ENCODE measurements at places on chromosomes 11 and 22. TPM values are rescaled to one million over a fixed set of nuclear protein-coding genes. Genes with fewer than 3 reads are reported as not detected.
A peak's percentile ranks its signal among the peaks of the same experiment; 100 is the strongest.

DNA sequence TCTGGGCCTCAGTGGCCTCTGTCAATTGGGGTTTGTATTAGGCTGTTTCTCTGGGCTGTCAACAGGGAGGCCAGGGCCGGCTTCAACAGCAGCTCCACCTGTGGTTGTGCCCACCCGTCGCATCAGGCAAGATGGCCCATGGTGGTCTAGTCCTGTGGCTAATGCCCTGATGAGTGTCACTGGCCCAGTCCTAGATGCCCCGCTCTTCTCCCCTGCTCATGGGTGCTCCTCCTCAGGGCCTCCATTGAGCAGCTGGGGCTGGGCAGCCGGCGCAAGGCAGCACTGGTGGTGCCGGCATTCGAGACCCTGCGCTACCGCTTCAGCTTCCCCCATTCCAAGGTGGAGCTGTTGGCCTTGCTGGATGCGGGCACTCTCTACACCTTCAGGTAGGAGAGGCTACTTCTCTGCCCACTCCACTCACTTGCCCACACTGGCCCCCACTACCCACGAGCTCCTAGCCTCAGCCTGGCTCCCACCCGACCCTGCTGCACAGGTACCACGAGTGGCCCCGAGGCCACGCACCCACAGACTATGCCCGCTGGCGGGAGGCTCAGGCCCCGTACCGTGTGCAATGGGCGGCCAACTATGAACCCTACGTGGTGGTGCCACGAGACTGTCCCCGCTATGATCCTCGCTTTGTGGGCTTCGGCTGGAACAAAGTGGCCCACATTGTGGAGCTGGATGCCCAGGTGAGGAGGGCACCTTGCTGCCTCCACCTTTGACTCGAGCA lies 5.4 kb downstream of the LARGE2 start:
- DNase-seq = no peak

- DNase-seq = peak; percentile 24
Observed at GRCh38 chr11:35391922-35392688, 27.3 kb downstream of the SLC1A2 start.

DNA sequence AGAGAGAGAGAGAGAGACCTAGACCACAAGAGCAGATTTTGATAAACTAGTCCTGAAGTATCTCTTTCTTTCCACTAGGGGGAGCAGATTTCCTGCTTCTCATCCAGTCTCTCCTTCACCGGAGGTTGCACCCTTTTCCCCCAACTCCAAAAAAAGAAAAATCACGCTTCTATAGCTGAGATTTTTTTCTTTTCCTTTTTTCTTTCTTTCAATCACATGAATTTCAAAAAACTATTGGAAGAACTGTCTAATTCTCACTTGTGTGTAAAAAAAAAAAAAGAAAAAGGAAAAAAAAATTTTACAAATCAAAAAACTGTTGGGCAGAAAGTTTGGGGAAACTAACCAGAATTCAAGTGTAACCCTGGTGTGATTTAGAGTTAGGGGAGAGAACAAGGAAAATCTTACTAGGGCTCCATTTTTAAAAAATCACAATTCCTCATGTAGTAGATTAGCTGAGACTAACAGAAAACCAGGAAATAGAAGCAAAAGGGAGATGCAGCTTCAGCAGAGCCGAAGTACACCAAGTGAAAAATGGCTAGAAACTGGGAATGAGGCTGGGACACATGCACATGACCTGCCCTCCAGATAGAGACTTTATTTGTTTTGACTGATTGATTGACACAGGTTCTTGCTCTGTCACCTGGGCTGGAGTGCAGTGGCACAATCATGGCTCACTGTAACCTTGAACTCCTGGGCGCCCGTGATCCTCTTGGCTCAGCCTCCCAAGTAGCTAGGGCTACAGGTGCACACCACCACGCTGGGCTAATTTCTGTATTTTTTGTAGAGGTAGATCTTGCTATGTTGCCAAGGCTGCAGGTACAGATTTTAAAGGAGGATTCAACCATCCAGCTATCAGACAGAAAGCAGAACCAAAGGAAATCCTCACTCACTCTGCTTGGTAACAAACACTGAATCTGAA lies 27.1 kb downstream of the SDHD start:
- no peak for DNase-seq

The RASD2 gene
- 1.2 TPM for total RNA-seq

The BACE1 gene
- total RNA-seq = 21.2 TPM

DNA sequence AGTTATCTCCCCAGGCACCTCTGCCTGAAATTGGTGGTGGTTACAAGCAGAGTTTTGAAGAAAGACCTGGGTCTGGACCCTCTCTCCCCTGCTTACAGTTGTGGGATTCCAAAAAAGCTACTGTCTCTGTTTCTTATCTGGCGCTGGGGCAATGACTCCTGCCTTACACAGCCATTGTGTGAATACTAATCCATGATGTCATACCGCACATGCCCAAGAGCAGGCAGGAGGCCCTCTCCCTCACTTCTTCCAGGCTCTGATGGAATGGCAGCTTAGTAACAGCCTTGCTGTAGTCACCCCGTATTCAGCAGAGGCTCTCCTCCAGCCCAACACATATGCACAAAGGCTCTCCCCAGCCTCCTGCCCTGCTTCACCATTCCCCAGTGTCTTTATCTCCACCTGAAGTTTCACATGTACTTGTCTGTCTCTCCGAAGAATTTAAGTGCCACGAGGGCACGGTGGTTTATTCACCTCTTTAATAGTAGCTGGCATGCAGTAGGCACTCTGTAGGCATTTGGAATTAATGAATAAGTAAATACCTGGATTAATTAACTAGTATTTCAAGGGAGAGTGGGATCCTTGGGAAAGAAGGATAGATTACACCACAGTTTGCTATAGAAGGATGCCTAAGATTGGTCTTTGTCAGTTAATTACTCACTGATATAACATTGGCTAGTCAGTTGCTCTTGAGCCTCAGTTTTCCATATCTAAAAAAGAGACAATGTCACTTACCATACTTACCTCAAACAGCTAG lies 165.6 kb downstream of the ETS1 start:
- no peak for DNase-seq

The RIMBP3B gene
- 0.82 TPM for total RNA-seq

Measured in frontal cortex (tissue), 4 donors.